Stomach (tissue), 19 donors: ENCODE measurements at places on chromosomes 3 and 15. TPM values are rescaled to one million over a fixed set of nuclear protein-coding genes. Genes with fewer than 3 reads are reported as not detected.

DNA sequence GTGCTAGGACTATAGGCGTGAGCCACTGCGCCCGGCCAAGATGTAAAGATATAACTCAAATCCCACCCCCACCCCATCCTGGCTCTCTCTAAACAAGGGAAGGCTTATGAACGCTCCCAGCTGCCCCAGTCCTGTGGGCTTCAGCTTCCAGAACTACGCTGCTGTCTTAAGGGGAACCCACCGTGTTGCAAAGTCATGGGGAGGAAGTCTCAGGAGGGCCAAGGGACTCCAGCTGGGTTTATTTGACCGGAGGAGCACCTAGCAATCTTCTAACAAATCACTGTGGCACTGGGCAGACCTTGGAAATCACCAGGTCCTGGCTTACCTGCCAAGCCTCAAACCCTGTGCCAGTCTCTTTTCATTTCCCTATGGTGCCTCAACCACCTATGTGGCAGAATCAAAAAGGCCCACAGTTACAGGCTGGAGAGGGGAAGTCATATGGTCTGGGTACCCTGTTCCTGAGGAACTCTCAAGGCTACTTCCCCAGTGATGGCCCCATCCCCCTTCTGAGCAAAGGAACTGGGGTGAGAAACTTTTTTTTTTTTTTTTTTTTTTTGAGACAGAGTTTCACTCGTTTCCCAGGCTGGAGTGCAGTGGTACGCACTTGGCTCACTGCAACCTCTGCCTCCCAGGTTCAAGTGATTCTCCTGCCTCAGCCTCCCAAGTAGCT is 83.4 kb downstream of the RBPMS2 start:
- DNase-seq: no peak

DNA sequence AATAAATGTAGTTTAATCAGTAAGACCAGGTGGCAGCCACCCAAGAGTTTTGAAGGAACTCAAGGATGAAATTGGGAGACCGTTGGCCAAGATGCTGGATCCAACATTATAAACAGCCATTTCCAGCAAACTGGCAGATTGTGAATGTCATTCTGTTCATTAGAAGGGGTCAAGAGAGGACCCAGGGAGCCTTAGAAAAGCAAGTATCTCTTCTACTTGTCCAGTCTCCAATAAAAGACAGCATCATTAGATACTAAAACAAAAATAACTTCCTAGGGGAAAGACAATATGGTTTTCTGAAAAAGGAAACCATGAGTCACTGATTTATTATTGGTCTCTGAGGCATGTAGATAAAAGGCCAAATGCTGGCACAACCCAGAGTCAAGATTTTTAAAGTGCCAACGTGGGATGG is 67.9 kb downstream of the GADL1 start:
- peak; percentile 6 for DNase-seq

DNA sequence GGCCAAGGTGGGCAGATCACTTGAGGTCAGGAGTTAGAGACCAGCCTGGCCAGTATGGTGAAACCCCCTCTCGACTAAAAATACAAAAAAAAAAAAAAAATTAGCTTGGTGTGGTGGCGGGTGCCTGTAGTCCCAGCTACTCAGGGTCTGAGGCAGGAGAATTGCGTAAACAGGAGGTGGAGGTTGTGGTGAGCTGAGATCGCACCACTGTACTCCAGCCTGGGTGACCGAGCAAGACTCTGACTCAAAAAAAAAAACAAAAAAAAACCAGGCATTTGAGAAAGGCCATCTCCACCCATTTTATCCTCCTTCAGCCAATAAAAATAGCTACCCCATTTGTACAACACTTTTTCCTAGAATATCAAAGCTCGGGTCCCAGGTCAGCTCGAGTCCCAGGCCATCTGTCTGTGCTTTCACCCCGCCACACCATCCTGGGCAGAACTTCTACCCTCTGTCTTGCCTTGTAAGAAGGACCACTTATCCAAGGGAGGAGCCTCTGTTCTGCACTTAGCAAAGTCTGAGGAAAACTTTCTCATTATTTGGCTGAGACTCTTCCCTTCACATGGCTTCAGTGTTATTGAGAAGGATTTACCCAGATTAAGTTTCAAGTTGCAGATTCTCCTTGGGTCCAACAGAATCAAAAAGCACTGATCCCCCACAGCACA is 99.1 kb downstream of the MESD start:
- no peak for DNase-seq

GRCh38 chr3:167078070-167078622 is 302.0 kb downstream of the ZBBX start:
- DNase-seq: no peak

GRCh38 chr15:66565741-66566144 is at the start of gene LCTL:
Gene LCTL (minus strand): TSS chr15:66565998. CDS start chr15:66565365, 633 bp downstream.
- no peak for DNase-seq

GRCh38 chr3:59246719-59247401 is 197.0 kb upstream of the CFAP20DC start:
- no peak for DNase-seq

- DNase-seq: no peak
Observed at GRCh38 chr3:18085429-18085828, 339.7 kb downstream of the SATB1 start.

- no peak for DNase-seq
Observed at GRCh38 chr3:21859124-21860081, 108.4 kb upstream of the ZNF385D start.

- DNase-seq: peak; percentile 34
Observed at GRCh38 chr3:101780661-101781060, 1.6 kb downstream of the NXPE3 start.

CCDC66 gene
- total RNA-seq: 3.5 TPM

CD200R1 gene
- 5.7 TPM for total RNA-seq
